Activated CD4-positive, alpha-beta T cell treated with anti-CD3 and anti-CD28 coated beads for 24 hours (primary cell): ENCODE measurements at places on chromosomes 12 and 14.

GRCh38 chr12:4939418-4940023 is 29.8 kb downstream of the KCNA1 start:
- DNase-seq, result no peak

GRCh38 chr12:86597431-86597830 is 341.2 kb upstream of the MGAT4C start:
- DNase-seq, result no peak

DNA sequence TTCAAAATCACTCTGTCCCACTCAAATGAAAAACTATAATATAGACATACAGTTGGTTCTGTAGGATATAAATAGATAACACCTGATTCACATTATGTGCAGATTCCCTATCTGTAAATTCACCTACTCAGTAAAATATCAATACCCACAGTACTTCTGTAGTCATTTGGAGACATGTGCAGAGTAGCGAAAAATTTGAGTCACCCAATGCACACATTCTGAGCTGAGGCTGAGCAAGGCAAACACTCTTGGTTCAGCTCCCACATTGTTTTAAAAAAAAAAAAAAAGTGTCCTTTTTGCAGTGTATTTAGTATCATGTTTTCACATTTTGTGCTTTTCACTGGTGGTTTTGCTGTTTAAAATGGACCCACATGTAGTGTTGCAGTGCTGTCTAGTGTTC is 27.3 kb upstream of the BBS10 start:
- DNase-seq, result no peak

GRCh38 chr14:63276492-63277342 is 42.0 kb downstream of the GPHB5 start:
- no peak for DNase-seq

- DNase-seq, result peak; percentile 42
These were observed 226.3 kb upstream of the NOS1 start for GRCh38 chr12:117587631-117588287.

GRCh38 chr14:53346988-53347387 is 193.9 kb upstream of the DDHD1 start:
- DNase-seq, result no peak

GRCh38 chr12:90953956-90954421 is 987 bp downstream of the CCER1 start:
- DNase-seq, result no peak

DNA sequence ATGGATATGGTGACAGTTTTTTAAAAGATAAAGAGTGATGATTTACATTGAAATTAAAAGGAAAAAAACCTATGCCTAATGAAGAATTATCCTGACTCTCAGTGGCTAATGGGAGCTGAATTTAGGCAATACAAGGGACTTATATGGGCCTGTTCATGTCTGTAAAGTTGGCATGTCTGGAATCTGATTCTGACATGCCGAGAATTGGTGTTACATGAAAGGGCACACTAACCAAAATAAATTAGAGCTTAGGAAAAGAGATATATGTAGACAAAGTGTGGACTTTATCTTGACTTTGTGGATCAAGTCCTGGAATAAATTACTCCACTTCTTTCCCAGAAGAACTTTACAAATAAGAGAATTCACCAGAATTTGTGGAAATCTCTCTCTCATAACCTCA is 1.1 kb downstream of the TDG start:
- DNase-seq, result no peak

GRCh38 chr12:100579844-100580243 is 6.4 kb downstream of the GAS2L3 start:
- no peak for DNase-seq

- no peak for DNase-seq
These were observed 20.1 kb downstream of the TSPAN9 start for GRCh38 chr12:3097186-3097804.

DNA sequence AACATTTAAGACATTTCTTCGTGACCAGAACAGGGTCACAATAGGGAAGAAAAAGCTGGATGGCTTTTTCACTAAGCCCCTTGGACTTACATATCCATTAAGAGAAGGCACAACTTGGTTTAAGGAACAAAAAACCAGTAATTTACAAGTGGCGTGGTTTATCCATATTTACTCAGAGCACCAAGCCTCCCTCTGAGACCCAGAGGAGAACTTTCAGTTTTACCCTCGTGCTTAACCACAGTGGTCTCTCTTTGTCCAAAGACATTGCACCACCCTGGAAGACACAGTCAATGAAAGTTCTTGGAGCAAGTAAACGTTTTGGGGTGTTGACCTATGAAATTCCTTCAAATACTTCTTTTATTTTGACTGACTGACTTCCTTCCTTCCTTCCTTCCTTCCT is 52.5 kb downstream of the SSPN start:
- no peak for DNase-seq

GRCh38 chr14:105477660-105478397 is 3.2 kb downstream of the CRIP2 start:
- no peak for DNase-seq

- no peak for DNase-seq
These were observed 249.1 kb downstream of the AKAP6 start for GRCh38 chr14:32578181-32578580.

GRCh38 chr12:105723494-105723893 is 393.0 kb downstream of the C12orf75 start:
- no peak for DNase-seq

- DNase-seq, result no peak
These were observed 184.6 kb downstream of the FOXN3 start for GRCh38 chr14:89232265-89233070.

- DNase-seq, result no peak
These were observed 393.5 kb downstream of the CCDC91 start for GRCh38 chr12:28583701-28584261.

- no peak for DNase-seq
These were observed 1023.0 kb upstream of the ATXN7L3B start for GRCh38 chr12:73514672-73515071.

DNA sequence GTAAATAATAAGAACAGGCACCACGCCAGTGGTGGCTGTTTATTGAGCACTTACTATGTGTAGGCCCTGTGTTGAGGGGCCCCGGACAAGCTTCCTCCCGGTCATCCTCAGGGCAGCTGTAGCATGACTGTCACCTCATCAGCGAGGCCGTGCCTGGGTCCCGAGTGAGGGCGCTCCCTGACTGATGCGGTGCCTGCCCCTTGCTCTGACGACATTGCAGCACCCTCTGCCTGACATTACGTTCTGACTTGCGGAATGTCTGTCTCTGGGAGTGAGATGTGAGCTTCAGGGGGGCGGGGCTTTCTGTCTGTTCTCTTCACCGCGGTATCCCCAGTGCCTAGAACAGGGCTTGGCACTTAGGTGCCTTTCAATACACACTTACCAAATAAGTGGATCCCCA is 167.6 kb downstream of the RBM19 start:
- no peak for DNase-seq

GRCh38 chr14:80988735-80989429 is 33.5 kb downstream of the TSHR start:
- DNase-seq, result no peak

DNA sequence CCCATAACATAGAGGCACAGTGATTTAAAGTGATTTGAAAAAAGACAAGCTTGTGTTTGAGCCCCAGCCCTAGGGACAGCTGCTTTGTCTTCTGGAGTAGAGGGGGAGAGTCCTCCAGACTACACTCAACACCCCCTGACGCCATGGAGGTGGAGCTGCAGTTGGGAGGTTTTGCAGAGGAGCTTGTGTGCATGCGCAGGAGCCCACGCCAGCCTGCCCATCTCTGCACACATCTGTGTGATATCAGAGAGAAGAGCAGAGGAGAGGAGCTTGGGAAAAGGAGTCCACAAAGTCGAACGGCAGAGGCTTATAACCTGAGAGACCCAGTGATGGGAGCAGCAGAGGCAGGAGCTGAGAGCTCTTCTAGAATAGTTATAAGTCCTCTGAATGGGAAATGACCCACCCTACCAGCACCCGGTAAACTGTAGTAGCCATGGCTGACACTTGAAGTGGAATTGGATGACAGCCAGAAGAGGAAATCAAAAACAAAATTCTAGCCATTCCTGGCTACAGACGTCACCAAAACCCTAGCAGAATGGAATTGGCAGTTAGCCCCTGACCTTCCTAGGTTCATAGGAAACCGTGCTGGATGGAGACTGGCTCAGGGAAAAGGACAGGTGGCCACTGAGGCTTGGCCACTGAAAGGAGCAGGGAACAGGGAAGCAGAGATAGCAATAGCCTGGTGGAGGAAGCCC is 185.1 kb upstream of the VASH1 start:
- DNase-seq, result no peak
